HuH-7.5 (cell line): ENCODE measurements at places on chromosomes 12 and 14.

GRCh38 chr12:6082613-6083012 lies 41.9 kb downstream of the VWF start:
- DNase-seq: no peak

GRCh38 chr12:77882709-77883108 lies 52.0 kb downstream of the NAV3 start:
- no peak for DNase-seq

DNA sequence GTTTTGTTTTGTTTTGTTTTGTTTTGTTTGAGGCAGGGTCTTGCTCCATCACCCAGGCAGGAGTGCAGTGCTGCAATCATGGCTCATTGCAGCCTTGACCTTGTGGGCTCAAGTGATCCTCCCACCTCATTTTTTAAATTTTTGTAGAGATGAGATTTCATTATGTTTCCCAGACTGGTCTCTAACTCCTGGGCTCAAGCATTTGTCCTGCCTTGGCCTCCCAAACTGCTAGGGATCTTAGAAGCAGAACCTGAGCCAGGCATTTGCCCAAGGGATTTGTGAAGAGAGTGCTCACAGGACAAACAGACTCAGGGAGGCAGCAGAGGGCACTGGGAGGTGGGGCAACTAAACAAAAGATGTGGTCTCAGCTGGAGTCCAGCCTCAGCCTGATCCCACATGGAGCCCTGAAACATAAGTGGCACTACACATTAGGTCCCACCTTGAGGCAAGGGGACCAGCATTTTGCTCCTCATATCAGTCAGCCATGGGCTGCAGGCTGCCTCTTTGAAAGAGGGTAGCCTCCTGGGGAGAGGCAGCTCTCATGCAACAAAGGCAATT lies 86.2 kb upstream of the CMKLR1 start:
- no peak for DNase-seq

GRCh38 chr14:33030386-33030785 lies 91.7 kb downstream of the NPAS3 start:
- no peak for DNase-seq

DNA sequence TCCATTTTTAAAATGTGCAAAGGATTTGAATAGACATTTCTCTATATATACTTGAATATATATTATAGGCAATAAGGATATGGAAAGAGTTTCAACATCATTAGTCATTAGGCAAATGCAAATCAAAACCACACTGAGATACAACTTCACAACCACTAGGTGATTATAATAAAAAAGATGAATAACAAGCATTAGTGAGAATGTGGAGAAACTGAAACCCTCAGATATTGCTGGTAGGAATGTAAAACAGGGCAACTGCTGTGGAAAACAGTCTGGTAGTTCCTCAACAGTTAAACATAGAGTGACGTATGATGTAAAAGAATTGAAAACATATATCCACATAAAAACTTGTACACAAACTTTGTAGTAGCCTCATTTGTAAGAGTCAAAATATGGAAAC lies 11.7 kb upstream of the BATF start:
- no peak for DNase-seq

DNA sequence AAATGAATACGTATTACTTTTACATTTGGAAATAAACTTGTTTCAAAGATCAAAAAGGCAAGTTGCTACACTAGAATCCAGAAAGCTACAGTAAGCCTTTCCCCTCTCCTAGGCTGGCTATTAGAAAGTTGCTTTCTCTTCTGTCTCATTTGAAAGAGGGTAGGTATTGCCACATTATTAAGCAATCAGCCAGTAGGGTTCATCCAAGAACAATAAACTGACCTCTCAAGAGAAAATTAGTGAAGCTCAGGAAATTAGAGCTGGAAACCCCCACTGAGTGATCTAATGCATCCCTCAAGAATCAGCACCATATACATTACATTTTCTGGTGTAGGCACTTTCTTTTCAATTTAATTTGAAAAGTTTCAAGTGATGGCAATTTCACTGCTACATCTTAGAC lies 4.5 kb upstream of the TMEM233 start:
- no peak for DNase-seq

DNA sequence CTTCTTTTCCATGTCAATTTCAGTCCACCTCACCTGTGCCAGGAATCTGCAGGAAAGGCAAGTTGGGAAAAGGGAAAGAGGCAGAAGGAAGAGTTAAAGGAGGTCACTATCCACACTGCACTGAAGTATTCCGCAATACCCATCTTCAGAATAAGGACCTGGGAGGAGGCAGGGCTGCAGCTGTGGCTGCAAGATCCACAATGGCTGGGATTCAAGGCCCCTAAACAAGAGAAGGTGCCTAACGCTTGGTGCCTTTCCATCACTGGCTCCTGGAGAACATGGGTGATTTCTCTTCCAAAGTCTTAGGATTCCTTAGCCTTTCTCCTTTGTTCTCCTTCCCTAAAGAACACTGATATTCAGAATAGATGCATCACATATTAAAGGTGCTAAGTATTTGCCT lies 204.0 kb downstream of the GRIN2B start:
- no peak for DNase-seq

- DNase-seq: no peak
Observed at GRCh38 chr12:122635471-122635870, 67.7 kb downstream of the HCAR2 start.

- DNase-seq: no peak
Observed at GRCh38 chr12:34286483-34286882, 264.2 kb downstream of the ALG10 start.

- DNase-seq: no peak
Observed at GRCh38 chr14:59148334-59148900, 40.0 kb upstream of the DAAM1 start.

DNA sequence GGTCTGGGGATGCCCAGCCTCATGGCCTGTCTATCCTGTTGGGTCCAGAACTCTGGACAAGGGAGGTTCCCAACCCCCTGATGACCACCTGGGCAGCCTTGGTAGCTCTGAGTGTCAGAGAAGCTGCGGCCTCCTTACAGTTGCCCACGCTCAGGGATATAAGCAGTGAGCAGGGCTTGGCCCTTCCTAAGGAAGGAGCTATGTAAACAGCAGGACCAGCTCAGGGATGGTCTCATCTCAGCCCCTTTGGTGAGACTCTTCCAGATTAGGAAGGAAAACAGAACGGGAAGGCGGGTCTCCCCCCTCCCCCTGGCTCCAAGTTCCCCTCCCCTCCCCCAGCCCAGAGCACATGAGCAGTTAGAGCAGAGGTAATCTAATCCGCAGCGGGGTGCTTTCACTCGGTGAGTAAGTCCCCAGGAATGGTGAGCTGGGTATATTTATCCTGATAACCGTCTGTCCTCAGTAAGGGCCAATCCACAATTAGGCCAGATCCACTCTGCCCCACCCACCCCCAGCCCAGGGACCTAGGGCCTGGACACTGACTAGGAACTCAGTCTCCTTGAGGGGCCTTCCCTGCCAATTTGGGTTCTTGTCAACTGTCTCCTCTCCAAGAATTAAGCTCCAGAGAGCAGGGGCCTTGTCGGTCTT lies 29.5 kb upstream of the RPLP0 start:
- DNase-seq: no peak

DNA sequence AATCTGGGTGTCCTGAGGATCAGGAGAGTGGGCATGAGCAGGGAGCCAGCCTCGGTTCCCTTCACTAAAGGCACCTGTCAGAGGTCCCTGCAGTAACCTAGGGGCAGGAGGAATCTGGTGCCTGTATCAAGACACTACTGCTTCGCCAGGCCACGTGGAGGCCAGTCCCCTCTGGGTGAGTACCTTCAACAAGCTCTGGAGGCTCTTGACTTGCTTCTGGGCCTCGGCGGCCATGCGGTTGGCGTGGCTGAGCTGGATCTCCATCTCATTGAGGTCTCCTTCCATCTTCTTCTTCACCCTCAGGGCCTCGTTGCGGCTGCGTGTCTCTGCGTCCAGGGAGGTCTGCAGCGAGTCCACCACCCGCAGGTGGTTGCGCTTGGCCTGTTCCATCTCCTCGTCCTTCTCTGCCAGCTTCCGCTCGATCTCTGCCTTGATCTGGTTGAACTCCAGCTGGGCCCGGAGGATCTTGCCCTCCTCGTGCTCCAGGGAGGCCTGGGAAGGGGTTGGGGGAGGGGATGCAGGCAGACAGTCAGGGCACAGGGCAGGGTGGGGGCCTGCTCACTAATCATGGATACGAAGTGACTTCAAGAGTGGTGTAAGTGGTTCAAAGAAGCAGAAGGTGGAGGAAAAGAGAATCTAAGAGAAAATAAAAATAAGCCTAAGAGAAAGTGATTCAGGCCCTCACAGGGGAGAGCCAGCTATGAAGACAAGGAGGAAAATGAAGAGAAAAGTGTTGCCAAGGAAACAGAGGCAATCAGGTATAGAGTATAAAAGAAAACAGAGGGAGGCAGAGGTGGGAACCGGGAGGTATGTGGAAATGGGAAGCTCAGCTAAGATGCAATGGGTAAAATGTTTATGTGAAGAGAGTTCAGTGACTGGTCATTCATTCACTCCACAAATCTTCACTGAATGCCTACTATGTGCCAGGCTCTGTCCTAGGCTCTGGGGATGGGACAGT lies 8.0 kb upstream of the MYH6 start:
- no peak for DNase-seq

DNA sequence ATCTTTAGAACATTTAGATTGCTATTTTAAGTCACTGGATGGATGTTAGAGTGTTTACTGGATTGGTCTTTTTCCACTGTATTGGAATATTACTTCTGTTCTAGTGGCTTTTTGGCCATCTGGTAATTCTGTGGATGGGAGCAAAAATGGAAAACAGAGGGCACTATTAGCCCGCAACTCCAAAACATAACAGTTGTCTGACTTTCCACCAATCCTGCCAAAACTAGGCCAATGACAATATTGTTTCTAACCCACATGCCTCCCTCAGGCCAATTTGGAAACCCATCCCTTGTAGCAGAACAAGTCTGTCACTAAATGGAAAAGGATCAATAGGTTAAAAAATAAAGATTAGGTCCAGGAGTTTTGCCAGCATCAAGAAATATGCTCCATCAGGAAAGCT lies 97.8 kb downstream of the ETNK1 start:
- no peak for DNase-seq

DNA sequence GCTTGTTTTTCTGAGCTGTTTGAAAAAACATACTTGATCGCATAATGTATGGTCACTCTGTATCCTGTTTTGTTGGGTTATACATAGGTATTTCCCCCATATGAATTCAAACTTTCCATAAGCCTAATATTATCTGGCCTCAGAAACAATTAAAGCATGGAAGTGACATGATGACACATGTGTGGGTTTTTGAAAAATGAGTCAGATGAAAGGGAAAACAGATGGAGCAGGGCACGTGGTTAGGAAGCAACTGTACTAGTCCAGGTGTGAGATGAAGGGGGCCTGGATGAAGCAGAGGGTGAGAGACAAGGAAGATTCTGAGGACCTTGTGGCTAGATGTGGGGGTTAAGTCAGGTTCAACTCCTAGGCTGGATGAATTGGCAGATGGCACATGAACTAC lies 92.7 kb upstream of the DNM1L start:
- no peak for DNase-seq

GRCh38 chr12:116048879-116049278 lies 228.6 kb downstream of the MED13L start:
- no peak for DNase-seq

- no peak for DNase-seq
Observed at GRCh38 chr14:100825713-100826331, at the start of gene MEG3. Gene MEG3, plus strand, starts transcription at chr14:100826118.

- no peak for DNase-seq
Observed at GRCh38 chr12:17079251-17079909, 473.4 kb upstream of the LMO3 start.
